ENCODE measurements at places on chromosomes 2 and 18.

DNA sequence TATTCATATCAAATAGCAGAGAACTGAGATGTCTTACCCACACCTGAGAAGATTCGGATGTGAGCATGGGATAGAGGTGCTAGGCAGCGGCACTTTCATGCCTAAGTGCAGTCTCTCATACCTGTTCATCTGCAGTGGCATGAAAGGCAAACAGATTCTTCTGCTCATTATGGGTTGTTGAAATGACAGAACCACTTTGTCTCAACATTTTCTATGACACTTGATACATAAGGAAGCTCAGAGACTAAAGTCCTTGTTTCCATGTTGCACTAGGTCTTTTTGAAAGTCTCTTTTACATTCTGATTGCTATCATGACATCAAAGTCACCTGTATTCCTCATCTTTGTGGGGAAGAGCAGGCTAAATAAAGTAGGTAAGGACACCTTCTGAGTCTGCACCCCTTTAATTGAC is 8.0 kb upstream of the SCN1A start:
- no peak for DNase-seq

DNA sequence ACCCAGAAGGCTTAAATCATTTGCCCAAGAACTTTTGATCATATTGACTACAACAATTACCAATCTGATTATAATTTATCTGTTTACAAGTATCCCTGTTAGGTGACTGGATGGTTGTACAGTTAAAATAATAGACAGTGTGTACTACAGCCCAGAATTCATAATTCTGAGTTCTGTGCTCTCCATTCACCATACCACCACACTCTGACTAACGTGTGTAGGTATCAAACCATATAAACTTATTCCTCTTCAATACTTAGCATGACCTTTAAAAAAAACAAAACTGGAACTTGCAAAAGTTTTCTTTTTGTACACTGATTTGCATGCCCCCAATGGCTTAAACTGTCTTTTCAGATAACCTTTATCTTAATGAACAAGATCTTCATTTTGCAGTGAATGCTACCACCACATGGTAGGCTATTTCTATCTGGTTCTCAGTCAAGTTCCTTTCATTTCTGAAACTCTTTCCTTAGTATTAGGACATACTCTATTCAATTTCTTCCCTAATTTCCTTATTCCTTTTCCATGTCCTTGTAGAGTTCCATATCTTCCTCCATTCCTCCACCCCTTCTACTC is 50.9 kb downstream of the SOS1 start:
- no peak for DNase-seq

GRCh38 chr18:51582551-51582950 is 385.1 kb upstream of the MEX3C start:
- no peak for DNase-seq

DNA sequence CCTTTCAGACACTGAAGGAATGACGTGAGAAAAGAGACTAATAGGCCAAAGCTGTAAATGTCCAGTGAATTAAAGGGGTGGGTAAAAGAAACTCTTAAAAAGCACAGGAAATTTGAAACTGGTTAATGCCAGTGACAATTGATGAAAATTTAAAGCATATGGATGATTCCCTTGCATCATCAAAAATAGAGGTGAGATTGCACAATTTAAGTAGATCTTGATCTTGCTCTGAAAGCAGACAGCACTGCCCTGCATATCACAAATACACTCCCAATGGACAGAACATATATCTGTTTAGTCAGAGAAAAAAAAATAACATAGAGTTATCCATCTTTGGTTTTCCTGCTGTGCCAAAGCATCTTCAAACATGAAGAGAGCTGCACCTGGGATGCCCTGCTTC is 86.7 kb upstream of the UBE2E3 start:
- DNase-seq: no peak

- DNase-seq: no peak
These were observed 108.5 kb upstream of the NCK2 start for GRCh38 chr2:105636109-105636740.

DNA sequence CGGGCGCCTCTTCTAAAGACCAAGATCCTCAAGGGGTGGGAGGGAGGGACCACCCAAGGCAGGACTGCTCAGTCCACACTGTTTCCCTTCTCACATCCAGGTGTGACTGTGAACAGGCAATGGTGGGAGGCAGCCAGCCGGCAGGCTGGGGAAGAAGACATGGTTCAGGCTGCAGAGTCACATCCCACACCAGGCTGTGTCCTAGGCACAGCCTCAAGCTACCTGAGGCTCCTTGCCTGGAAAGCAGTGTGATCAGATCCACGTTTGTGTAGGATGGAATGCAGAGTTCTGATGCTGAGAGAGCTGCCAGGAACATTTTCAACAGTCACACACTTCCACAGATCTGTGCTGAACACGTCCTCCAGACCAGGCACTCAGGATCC is 16.4 kb downstream of the SLC66A2 start:
- DNase-seq: no peak

- peak; percentile 35 for DNase-seq
These were observed 215.1 kb upstream of the THUMPD2 start for GRCh38 chr2:39994151-39994550.

GRCh38 chr2:217846321-217846743 is 156.5 kb downstream of the TNS1 start:
- DNase-seq: no peak

DNA sequence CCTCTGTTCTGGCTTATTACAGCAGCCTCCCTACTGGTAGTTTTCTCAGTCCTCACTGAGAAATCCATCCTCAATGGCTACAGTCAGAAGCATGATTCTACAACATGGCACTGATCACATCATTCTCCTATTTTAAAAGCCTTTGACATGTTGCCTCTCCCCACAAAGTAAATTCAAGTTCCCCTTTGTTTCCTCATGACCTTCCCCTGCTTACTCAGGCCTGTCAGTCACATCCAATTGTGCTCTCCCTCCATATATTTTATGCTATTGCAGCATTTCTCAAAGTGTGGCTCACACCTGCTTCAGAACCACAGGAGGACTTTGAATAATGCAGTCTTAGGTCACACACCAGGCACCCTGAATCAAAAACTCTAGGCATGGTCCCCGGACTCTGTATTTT is 124.6 kb downstream of the SPOPL start:
- no peak for DNase-seq

DNA sequence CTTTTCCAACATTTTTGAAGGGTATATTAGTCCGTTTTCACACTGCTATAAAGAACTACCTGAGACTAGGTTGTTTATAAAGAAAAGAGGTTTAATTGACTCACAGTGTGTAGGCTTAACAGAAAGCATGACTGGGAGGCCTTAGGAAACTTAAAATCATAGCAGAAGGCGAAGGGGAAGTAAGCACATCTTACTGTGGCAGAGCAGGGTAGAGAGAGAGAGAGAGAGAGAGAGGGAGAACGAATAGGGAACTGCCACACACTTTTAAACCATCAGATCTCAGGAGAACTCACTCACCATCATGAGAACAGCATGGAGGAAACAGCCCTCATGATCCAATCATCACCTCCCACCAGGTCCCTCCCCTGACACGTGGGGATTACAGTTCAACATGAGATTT is 420.3 kb downstream of the SOCS6 start:
- DNase-seq: no peak

DNA sequence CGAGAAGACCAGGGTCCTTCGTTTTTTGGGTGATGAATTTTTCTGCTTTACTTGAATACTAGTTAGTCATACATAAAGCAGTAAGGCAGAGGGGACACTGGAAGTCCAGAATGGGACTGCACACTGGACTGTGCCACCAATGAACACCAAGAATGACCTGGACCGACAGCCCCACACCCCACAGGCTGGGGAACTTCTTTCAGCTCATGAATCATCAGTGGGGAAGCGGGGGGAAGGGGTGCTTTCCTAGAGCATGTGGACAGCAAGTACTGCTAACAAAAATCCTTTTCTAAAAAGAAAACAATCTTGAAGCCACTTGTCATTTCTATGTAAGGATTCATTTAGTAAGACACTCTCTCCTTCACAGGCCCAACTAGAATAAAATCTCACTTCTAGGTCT is 86.0 kb downstream of the DTNB start:
- DNase-seq: no peak

DNA sequence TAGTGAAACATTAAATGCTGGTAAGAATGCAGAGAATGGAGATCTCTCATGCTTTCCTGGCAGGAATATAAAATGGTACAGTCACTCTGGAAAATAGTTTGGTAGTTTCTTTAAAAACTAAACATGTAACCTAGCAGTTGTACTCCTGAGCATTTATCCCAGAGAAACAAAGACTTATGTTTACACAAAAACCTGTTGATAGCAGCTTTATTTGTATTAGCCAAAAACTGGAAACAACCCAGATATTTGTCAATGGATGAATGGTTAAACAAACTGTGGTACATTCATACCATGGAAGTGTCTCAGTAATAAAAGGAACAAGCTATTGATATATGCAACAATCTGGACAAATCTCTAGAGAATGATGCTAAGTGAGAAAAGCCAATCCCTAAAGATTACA is 81.7 kb upstream of the CTAGE1 start:
- no peak for DNase-seq

DNA sequence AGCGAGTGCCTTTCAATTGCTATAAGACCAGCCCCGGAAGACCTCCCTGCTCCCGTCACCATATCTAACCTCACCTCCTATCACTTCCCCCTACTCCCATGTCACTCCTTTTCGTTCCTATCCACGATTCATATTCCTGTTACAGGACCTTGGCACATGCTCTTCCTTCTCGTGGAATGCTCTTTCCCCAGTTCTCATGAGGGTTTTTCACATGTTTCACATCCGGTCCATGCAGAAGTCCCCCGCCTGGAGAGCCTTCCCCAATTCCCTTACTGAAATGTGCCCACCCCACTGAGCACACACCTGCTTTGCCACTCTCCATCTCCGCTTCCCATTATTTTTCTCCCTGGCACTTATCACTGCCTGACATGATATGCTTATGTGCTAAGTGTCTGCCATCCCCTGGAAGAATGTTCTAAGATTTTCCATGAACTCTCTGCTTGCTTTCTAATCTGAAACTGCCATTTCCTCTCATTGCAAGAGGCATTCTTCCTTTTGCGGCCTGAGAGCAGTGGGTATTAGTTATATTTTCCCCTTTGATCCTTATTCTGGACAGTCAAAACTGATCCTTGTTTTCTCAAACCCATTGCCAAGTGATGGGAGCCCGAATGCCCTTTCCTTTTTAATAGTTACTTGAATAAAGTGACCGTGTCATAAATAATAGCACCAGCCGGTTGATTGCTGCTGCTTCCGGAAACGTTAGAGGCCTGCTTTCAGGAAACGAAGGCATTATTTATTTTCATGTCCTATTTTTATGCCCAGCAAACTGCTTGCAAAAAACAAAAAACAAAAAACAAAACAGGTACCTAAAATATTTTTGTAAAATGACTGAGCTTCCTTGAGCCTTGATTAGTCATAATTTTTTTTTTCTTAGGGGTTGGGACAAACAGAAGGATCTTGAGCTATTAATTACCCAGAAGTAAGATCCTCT is 127.9 kb downstream of the ZNF532 start:
- DNase-seq: no peak

GRCh38 chr2:19156646-19157045 is 201.8 kb downstream of the OSR1 start:
- no peak for DNase-seq

- DNase-seq: no peak
These were observed 14.7 kb upstream of the CIDEA start for GRCh38 chr18:12239431-12239830.

GRCh38 chr2:16285813-16286510 is 345.6 kb downstream of the MYCN start:
- no peak for DNase-seq

GRCh38 chr2:175350105-175350504 is 168.6 kb upstream of the ATP5MC3 start:
- no peak for DNase-seq

DNA sequence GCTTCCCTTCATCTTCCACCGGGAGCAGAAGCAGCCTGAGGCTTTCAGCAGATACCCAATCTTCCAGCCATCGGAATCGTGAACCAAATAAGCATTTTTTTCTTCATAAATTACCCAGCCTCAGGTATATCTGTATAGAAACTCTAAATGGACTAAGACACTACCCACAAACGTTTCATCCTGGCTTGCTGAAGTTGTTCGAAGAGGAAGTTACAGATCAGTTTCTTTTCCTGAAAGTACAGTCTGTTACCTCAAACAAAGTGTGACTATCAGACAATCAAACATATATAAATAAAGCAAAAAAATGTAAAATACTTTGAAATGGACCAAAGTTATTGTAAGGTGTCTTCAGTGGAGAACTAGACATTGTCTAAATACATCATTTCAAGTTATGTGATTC is 97.9 kb downstream of the MREG start:
- DNase-seq: no peak

DNA sequence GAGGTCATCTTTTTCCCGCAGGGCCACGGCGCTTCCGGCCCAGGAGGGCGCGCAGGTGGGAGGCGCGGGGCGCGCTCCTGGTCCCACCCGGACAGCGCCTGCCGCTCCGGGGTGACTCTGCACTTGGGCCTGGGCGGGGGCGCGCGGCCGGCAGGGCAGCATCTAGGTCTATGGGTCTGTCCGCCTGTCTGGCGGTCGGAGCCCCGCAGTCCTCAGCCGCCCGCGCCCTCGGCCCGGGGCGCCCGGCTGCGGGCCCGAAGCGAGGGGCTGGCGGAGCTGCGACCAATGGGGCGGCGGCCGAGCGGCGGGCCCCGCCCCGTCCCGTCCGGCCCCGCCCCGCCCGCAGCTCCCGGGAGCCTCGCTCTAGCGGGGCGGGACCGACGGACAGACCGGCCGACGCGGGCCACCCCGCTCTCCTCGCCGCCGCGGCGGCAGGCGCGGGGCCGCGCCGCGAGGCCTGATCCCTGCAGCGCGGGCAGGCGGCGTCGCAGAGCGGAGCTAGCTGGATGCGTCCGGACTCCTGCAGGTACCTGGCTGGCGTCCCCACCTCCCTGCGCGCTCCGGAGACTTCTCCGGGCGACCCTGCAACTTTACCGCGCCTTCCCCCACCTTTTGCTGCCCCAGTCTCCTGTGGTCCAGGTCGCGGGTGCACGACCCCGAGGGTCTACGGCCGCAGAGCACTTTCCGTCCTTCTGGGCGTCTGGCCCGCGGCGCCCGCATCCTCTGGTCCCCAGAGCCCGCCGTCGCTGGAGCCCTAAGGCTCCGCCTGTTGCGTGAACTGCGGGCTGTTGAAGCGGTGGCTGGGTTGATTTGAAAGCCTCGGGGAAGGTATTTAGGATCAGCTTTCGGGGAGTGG is at the start of gene KCNS3:
TSS of gene KCNS3 (plus strand) at position 387 of the 856 bp plus-strand sequence. CDS start 52,342 bp downstream, outside the sequence.
- DNase-seq: no peak

DNA sequence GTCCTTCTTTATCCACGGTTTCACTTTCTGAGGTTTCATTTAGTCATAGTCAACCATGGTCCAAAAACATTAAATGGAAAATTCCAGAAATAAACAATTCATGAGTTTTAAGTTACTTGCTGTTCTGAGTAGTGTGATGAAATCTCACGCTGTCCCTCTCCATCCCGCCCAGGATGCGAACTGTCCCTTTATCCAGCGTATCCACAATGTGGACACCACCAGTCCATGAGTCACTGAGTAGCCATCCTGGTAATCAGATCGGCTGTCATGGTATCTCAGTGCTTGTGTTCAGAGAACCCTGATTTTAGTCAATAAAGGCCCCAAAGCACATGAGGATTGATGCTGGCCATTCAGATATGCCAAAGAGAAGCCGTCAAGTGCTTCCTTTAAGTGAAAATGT is 3.7 kb downstream of the SP140L start:
- no peak for DNase-seq

Measured in fibroblast of the conjunctiva (primary cell).